Astrocyte of the spinal cord (primary cell): ENCODE measurements at places on chromosomes 16 and 17.

GRCh38 chr16:4602331-4602730 is 12.4 kb downstream of the UBALD1 start:
- no peak for DNase-seq

GRCh38 chr17:17739388-17740066 is 58.3 kb downstream of the RAI1 start:
- DNase-seq: peak; percentile 60

GRCh38 chr16:88581033-88581432 is 10.8 kb downstream of the ZC3H18 start:
- no peak for DNase-seq

DNA sequence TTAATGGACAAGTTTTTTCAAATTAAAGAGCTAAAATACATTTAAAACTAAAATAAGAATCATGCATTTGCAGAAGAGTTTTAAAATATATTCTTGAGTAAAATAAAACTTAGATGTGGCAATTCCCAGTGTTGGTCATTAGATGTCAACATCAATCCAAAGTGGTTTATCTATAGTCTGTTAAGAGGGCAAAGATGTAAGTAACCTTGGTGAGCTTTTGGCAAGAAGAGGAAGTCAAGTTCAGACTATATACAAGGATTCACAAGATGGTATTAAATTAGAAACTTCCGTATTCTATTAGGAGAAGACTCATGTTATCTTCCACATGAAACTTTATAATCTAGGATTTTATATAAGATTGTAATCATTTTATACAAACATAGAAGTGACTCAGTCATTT is 73.1 kb downstream of the CEP95 start:
- DNase-seq: no peak

- no peak for DNase-seq
Measured at GRCh38 chr16:14029658-14030057, 41.5 kb upstream of the MRTFB start.

DNA sequence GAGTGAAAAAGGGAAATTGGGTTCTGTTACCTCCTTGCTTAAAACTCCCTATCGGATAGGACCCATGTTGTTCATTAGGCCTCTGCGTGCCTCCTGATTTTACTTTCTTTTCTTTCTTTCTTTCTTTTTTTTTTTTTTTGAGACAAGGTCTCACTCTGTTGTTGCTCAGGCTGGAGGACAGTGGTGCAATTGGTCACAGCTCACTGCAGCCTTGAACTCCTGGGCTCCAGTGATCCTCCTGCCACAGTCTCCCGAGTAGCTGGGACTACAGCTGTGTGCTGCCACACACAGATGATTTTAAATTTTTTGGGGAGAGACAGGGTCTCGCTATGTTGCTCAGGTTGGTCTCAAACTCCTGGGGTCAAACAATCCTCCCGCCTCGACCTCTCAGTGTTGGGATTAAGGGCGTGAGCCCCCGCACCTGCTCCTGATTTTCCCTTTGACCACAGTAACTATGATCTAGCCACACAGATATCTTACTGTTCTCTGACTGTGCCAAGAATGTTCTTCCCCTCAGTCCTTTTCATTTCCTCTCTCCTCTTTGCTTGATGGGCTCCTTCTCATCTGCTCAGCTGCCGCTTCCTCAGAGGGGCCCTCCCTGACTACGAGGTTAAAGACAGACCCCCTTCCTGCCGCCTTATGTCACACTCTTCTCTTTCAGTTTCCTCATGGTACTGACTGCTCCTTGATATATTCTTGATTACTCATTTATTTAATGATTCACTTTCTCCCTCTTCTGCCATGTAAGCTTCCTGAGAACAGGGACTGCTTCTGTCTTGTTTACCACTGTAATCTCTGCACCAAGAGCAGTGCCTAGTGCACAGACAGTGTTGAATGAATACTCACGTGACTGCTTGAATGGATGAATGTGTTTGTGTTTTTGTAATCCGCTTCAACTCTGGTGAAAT is 44.3 kb downstream of the LCMT1 start:
- peak; percentile 25 for DNase-seq

DNA sequence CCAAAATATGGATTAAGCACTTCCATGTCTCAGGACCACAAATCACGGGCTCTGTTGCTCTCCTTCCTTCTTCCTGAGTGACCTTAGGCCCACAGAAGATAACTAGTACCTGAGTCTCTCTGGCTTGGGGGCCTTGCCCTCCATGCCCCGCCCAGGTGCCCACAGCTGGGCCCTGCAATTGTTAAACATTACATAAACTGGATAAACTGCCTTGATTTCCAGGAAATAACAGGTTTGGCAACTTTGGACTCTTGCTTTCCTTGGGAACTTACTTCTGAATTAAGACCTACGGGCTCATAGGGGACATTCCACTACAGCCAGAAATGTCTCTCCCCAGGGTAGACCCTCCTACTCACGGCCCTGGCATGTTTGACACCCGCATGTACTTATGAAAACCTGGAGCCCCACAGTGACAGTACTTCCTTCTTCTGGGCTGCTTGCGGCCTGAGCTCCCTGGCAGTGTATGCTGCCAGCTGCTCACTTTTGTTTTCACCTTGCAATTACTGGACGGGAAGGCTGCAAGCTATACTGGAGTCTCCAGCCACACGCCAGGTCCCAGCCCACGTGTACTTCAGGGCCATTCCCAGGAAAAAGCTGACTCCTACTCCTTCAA is 2.3 kb upstream of the UBALD2 start:
- DNase-seq: no peak

DNA sequence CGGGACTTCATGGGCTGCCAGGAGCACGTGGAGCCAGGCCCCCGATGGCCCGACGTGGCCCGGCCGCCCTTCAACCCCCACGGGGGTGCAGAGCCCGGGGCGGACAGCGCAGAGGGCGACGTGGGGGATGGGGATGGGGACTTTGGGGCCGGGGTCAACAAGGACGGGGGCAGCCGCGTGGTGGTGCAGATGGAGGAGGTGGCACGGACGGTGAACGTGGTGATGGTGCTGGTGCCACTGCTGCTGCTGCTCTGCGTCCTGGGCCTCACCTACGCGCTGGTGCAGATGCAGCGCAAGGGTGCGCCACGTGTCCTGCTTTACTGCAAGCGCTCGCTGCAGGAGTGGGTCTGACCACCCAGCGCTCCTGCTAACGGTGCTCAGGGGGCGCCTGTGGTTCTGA is 19.5 kb downstream of the MMP15 start:
- no peak for DNase-seq

DNA sequence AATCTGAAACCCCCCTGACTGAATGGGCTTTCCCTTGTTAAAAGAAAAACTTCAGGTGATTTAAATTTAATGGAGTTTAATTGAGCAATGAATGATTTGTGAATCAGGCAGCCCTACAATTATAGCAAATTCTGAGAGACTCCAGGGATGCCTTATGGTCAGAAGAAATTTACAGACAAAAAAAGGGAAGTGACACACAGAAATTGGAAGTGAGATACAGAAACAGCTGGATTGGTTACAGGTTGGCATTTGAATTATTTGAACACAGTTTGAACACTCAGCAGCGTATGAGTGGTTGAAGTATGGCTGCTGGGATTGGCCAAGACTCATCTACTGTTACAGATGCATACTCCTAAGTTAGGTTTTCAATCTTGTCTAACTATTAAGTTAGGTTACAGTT is 19.0 kb upstream of the CPHXL start:
- no peak for DNase-seq

GRCh38 chr17:35865412-35866340 is 3.0 kb downstream of the HEATR9 start:
- peak; percentile 50 for DNase-seq

GRCh38 chr16:55044201-55044975 is 113.7 kb downstream of the IRX5 start:
- no peak for DNase-seq

DNA sequence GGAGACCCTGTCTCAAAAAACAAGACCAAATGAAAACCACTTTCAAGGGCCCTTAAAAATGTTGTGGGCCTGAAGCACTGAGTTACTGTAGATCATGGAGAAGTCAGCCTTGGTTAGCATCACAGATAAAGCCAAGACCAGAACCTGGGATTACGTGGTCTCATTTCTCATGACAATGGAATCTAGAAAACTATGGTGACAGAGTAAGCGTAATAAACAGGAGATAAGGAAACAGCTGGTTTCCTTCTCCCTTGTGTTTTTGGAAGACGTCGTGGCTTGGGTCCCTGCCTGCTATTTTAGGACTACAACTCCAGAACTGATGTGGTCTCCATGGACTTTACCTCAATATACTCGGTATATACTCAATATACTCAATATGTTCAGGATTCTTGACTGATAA is 180.7 kb upstream of the ZFHX3 start:
- DNase-seq: peak; percentile 62

DNA sequence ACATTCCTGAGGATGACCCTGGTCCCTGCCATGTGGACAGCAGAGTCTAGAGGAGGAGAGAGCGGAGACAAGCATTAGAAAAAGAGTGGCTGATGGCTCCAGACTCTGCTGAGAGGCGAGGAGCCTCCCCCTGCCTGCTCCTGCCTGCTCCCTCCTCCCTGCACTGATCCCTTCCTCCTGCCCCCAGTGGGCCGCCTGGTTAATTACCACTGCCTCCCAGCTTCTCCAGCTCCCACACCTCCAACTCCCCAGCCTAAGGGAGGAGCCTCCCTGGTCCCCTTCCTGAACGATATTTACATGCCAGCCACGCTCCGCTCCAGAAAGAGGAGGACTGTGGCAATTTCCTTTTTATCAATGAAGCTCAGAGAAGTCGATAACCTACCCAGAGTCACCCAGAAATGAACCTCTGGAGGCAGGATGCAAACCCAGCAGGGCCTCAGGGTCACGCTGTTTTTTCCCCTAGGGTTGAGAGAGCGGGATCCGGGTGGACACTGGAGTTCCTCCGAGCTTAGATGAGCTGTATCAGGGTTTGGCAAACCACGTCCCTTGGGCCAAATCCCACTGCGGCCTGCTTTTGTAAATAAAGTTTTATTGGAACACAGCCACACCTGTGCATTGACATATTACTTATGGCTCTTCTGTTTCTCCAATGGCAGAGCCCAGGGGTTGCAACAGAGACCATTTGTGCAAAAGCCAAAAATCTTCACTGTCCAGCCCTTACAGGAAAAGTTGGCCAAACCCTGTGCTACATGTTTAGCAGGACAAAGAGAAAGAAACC is 27.1 kb upstream of the JPH3 start:
- no peak for DNase-seq

GRCh38 chr17:34207572-34207971 is 47.5 kb upstream of the CCL2 start:
- no peak for DNase-seq

GRCh38 chr16:85269165-85269564 is 156.9 kb upstream of the CIBAR2 start:
- DNase-seq: no peak

DNA sequence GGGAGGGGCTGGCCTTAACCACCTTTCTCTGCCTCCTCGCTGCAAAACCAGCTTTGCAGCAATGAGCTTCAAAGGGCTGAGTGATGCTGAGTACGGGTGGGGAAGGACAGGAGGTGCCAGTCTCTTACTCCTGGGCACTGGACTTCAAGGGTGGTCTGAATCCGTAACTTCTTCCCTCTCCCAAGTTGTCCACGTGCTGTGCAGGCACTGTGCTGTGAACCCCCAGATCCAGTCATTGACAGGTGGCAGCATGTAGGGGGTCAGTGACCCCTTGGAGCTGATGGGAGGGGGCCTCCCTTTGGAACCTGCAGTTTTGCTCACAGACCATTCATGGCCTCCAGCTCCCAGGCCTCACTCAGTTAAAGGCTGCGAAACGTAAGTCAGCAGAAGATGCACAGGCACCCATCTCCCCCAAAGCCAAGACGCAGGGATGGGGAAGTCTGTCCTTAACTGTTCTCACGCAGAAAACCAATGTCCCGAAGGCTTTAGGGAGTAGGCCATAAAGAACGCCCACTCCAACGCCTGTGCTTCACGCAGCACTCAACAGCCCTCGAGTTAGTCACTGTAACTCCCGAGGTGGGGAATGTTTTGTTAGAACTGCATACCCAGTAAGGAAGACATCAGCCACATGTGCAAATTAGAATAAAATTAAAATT is 7.9 kb downstream of the LITAFD start:
- DNase-seq: no peak

DNA sequence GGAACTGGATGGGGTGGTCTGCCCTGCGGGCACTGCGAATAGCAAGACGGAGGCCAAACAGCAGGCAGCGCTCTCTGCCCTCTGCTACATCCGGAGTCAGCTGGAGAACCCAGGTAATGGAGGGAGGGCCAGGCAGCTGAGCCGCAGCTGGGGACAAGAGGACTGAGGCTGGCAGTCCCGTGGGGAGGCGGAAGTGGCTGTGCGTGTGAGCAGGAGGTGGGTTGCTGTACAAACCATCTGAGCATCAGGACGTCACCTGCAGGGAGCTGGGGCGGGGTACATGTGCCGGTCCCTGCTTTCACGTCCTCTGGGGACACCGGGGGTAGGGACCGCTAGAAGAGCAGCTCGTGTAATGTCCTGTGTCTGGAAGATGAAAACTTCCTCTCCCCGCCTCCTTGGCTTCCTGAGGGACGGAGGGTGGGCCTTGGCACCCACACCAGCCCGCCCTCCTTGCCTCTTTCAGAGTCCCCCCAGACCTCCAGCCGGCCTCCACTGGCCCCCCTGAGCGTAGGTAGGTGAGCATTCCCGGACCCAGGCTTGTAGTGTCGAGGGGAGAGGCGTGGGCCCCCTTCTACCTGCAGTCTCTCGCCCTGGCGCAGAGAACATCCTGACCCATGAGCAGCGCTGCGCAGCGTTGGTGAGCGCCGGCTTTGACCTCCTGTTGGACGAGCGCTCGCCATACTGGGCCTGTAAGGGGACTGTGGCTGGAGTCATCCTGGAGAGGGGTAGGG is 3.7 kb downstream of the ADAD2 start:
- DNase-seq: no peak

DNA sequence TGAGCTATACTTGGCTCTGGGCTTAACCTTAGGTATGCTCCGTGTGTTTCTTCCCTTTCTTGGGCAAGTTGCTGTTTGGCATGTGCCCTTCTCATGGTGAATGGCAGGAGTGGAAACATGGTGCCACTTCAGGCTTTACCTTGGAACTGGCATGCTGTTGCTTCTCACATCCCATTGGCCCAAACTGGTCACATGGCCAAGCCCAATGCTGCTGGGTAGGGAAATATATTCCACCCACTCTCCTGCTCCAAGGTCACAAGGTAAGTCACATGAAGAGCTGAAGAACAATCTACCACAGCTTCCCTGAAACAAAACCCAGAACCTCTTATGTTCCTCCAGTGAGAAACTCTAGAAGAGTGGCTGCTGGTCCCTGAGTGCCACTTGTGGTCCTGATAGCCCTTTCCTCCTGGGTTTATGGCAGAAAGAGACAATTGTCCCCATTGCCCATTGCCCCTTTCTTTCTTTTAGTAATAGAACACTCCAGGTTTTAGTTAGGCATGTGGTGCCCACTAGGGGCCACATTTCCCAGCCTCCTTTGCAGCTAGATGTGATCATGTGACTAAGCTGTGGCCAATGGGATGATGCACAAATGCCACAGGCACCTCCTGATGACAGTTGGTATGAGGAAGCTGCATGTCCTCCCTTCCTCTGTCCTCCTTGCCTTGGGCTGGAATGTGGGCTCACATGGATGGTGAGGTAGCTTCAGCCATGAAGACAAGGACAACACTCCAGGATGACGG is 50.3 kb downstream of the MEOX1 start:
- DNase-seq: no peak

GRCh38 chr17:11140501-11140900 is 100.5 kb upstream of the SHISA6 start:
- no peak for DNase-seq
